HFFc6 (cell line): ENCODE measurements at places on chromosomes 1 and 21. TPM values are rescaled to one million over a fixed set of nuclear protein-coding genes. Genes with fewer than 3 reads are reported as not detected.

The ANKRD45 gene
- total RNA-seq: 0.11 to 0.20 TPM (median 0.19 TPM) in 3 replicates

The A3GALT2 gene
- not detected in 2 replicates for total RNA-seq

The S100A14 gene
- not detected in 3 replicates for total RNA-seq

The S100A2 gene
- total RNA-seq: 10.4 to 12.7 TPM (median 10.7 TPM) in 3 replicates

- DNase-seq: peak; percentile 10
Measured at GRCh38 chr1:57424231-57425027, 569 bp upstream of the DAB1 start.

DNA sequence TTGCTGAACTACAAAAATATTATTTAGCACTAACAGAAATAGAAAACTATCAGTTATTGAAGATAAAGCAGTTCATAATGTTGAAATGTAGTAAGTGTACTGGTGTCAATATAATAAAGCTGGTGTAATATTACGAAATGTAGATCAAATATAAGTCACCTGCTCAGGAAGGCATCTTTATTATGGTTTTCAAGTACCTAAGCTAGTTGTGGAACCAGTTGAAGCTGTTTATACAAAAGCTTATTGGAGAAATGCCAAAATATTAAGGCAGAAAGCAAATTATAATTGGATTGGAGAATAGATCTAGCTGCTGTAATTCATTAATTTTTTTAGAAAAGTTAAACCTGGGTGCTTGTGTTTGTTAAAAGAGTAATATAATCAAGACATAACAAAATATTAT is 6.2 kb upstream of the MARK1 start:
- DNase-seq: no peak

GRCh38 chr1:154760469-154760933 is 109.6 kb downstream of the KCNN3 start:
- no peak for DNase-seq

DNA sequence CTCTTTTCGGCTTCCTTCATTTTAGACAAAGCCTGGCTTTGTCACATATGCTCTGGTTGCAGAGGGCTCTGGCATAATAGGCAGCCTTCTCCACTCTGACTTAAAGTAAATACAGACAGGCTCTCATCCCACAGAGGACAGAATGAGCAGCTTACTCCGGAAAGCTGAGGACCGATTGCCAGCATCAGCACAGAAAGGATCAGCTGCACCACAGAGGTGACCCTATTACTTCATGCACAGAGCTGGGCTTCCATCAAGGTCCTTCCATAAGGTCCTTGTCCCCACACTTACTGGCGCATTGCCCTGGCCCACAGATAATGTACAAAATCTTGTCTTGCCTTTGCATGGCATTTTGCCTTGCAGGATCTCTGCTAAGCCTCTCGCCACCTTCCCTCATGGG is 67.6 kb downstream of the SEC16B start:
- no peak for DNase-seq

DNA sequence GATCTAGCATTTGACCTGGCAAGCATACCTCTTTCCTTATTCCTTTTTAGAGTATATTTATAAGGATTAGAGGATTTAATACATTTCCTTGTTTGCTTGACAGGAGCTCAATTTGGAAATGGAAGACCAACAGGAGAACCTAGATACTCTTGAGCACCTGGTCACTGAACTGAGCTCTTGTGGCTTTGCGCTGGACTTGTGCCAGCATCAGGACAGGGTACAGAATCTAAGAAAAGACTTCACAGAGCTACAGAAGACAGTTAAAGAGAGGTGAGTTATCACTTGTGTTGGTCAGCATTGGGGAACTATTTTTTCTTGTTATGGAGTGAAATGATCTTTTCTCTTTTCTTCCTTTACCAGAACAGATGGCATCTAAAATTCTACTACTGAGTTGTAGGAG is 123.4 kb upstream of the BMP8A start:
- DNase-seq: no peak

DNA sequence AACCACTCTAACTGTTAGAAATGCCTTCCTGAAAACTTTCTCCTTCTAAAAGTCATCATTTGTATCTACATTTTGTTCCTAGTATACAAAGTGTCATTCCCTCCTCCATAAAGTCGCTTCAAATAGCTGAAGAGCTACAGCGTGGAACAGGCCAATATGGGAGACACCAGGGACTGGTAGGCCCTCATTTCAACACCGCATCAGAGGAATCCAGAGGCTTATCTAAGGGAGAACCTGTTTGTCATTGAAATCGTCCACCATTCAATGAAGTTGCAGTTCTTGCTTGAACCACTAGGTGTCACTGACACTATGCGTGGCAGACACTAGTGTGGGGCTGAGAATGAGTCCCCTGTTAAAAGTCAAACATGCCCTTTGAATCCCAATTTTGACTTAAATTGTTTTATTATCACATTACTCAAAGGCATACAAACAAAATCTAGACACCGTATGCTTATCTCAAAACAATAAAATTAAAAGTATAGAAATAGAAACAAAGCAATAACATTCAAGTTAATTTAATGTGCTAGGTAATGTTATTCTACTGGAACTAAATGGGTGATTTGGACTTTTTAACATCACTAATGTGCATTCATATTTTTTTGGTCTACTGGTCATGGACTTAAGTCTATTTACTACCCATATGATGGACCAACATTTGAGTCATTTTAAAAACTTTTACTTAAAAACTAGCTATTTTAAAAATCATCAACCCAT is 182.3 kb downstream of the FCRL5 start:
- DNase-seq: peak; percentile 44

DNA sequence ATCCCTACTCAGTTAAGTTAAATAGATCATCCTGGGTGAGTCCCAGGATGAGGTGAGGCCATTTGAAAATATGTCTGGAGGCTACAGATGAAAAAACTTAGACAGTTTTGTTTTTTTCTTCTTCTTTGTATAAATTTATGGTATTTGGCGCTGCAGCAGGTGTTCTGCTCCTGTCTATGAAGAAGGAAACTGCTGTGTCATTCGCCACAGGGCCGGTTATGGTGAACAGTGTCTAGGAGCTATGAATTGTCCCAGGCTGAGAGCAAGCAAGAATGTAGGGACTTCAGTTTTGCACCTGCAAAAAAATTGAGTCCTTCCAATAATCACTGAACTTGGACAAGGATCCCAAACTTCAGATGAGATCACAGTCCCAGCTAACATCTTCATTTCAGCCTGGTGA is 674.3 kb upstream of the RGS18 start:
- no peak for DNase-seq
